ENCODE measurements at places on chromosomes 2 and 18. TPM values are rescaled to one million over a fixed set of nuclear protein-coding genes. Genes with fewer than 3 reads are reported as not detected.

C2orf15 gene
- total RNA-seq = 4.0 TPM

ZNF396 gene
- total RNA-seq = 3.2 TPM

ATL2 gene
- 42.2 TPM for total RNA-seq

PKDCC gene
- total RNA-seq = 68.2 TPM

FSHR gene
- not detected for total RNA-seq

CCDC74B gene
- 2.4 TPM for total RNA-seq

IL18R1 gene
- 35.6 TPM for total RNA-seq

DSC2 gene
- 18.5 TPM for total RNA-seq

SCN2A gene
- 0.50 TPM for total RNA-seq

PHOSPHO2 gene
- 6.6 TPM for total RNA-seq

EVX2 gene
- not detected for total RNA-seq

NMUR1 gene
- total RNA-seq = 1.1 TPM

HOXD1 gene
- total RNA-seq = 5.9 TPM

NPHP1 gene
- total RNA-seq = 5.3 TPM

COLEC12 gene
- 32.9 TPM for total RNA-seq

GRHL1 gene
- total RNA-seq = 4.7 TPM

CFAP65 gene
- 4.3 TPM for total RNA-seq

DQX1 gene
- 0.24 TPM for total RNA-seq

GPR45 gene
- total RNA-seq = not detected

SH3RF3 gene
- total RNA-seq = 7.6 TPM

PLCD4 gene
- 1.5 TPM for total RNA-seq

TCF23 gene
- total RNA-seq = 0.50 TPM

NR4A2 gene
- total RNA-seq = 3.5 TPM
